CD4-positive, alpha-beta T cell treated with Interleukin-4 for 4 hours (primary cell): ENCODE measurements at places on chromosomes 3 and 15.

GRCh38 chr3:170622369-170623159 is 36.7 kb upstream of the SLC7A14 start:
- DNase-seq: no peak

GRCh38 chr3:89947337-89947954 is 840.0 kb downstream of the EPHA3 start:
- no peak for DNase-seq

GRCh38 chr3:167246252-167246651 is 133.8 kb downstream of the ZBBX start:
- DNase-seq: no peak

DNA sequence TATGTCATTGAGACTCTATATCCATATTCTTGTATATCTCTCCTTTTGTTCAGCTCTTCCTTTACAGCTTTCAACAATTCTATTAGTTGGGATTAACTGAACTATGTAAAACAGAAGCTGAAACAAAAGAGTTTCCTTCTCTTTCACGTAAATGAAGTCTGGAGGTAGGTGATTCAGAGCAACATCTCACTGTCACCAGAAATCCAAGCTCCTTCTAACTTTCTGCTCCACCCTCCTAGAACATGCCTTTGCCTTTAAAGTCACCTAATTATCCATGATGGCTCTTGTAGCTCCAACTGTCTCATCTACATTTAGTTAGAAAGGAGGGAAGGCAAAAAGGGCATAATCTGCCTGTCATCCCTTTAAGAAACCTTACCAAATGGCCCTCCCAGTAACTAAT is 458.2 kb upstream of the MDFIC2 start:
- no peak for DNase-seq

GRCh38 chr3:58004973-58005372 is 3.2 kb upstream of the FLNB start:
- DNase-seq: no peak

DNA sequence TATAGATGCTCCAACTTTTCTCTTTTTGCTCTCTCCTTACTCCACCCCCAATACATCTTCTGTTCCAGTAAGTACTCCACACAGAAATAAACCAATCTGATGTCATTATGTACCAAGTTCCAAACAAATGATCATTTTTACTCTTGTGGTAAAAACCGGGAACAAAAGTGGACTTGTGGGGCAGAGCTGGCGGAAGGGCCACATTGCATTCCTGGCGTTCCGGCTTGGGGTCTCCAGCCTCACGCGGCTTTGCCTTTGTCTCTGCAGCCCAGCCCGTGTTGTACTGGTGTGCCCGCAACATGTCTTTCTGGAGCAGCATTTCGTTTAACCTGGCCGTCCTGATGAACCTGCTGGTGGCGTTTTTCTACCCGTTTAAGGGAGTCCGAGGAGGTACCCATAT is 184.4 kb upstream of the BHLHE40 start:
- DNase-seq: no peak

- DNase-seq: no peak
Observed at GRCh38 chr3:155944081-155944480, 73.6 kb downstream of the GMPS start.

DNA sequence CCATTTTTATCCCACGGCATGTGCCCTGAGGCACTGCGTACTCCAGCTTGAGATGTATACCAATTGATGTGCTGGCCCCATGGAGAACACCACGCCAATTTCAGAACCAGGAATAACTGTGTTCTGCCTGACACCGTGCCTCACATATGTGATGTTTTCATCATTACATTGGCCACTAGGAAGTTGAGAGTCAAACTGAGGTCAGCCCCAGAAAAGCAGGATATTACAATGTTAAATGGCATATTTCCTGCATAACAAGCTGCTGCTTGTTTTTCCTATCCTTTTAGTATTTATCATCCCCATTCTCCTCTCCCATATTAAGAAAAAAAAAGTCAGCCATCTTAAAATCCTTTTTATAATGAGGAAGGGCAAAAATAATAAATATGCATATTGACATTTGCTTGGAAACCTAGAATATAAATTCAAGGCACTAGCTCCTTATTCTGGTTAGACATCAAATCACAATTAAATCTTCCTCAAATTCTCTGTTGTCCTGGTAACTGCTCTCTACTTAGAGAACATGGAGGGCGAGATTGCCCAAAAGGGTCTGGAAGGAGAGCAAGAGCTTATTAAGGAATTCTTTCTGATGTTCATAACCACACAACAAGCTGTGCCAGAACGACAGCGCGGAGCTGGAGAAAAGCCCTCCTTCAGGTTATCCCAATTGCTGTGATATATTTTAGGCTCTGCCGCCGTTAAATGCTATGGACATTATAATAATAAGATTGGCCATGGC is 112.6 kb downstream of the UACA start:
- DNase-seq: no peak

- no peak for DNase-seq
Observed at GRCh38 chr15:89052474-89052873, 35.8 kb upstream of the ABHD2 start.

DNA sequence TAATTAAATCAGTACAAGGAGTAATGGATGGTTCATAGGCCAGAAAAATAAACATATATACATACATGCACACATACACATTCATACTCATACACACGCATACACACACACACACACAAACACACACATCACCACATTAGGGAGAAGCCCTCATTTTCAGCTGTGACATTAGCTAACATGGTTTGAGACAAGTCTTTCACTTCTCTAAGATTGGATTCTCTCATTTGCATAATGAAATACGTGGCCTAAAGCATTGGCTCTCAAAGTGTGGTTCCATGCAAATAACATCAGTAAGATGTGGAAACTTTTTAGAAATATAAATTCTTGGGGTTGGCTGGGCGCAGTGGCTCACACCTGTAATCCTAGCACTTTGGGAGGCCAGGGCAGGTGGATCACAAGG is 452.6 kb downstream of the TAFA4 start:
- no peak for DNase-seq

GRCh38 chr3:180870008-180870699 is 42.3 kb upstream of the FXR1 start:
- no peak for DNase-seq

DNA sequence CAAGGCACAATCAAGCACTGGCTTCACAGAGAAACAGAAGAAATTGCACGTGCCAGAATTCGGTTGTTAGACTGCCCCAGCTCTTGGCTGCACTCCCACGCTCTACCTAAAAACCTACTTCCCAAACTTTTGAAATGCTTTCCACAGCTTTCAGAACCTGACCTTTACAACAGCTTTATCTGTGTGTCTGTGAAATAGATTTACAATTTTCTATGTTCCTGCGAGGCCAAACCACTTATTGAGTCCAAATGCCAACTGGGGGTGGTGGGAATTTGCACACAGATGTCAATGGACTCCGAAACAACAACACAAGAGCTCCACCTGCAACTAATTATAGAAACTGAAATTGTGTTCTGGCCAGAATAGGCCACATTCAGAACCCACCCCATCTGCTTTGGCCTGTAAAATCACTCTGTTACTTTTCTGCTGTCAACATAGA is 44.6 kb downstream of the ERC2 start:
- no peak for DNase-seq

DNA sequence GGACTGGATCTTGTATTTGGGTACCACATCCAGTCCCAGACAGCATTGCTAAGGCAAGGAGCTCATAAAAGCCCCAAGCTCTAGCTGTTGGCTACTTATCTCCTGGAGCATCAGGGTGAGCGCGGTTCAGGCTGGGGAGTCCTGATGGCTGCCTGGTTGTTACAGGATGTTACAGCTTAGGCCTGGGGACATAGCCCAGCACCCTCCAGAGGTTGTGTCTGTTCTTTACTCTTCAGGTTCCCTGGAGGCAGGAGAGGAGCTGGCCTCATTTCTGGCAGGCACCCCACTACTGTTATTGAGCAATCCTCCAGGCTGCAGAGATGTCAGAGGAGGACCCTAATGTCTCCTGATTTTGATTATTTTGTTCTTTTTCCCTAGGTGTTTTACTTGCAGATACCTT is 26.6 kb downstream of the APBA2 start:
- no peak for DNase-seq

GRCh38 chr3:173066044-173067004 is 74.7 kb downstream of the SPATA16 start:
- no peak for DNase-seq

GRCh38 chr3:194756791-194757325 is 71.2 kb downstream of the FAM43A start:
- DNase-seq: no peak

DNA sequence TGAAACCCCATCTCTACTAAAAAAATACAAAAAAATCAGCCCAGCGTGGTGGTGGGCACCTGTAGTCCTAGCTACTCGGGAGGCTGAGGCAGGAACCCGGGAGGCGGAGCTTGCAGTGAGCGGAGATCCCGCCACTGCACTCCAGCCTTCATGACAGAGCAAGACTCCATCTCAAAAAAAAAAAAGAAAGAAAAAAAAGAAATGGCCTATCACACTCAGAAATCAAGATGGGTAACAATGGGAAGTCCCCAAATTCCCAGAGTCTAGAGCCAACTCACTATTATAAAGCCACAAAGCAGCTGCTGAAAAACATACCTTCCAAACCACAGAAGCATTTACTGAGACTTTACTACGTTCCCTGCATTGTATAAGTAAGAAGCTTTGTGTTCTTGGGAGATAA is 7.5 kb downstream of the HDGFL3 start:
- peak; percentile 21 for DNase-seq

GRCh38 chr15:64693134-64693533 is 82.3 kb downstream of the RBPMS2 start:
- DNase-seq: no peak

DNA sequence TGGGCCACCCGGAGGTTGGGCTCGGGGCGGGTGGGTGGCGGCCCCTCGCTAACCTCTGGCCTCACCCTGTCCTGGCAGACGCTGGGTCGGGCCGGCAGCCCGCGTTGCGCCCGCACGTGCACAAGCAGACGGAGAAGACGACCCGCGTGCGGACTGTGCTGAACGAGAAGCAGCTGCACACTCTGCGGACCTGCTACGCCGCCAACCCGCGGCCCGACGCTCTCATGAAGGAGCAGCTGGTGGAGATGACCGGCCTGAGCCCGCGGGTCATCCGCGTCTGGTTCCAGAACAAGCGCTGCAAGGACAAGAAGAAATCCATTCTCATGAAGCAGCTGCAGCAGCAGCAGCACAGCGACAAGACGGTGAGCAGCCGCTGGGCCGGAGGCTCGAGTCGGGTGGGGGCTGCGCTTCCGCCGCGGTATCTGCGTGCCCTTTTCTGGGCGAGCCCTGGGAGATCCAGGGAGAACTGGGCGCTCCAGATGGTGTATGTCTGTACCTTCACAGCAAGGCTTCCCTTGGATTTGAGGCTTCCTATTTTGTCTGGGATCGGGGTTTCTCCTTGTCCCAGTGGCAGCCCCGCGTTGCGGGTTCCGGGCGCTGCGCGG is 3.7 kb downstream of the ISL2 start:
- no peak for DNase-seq

- no peak for DNase-seq
Observed at GRCh38 chr3:184765047-184765729, 46.8 kb upstream of the VPS8 start.

GRCh38 chr15:73051807-73052652 is at the start of gene NEO1:
TSS of gene NEO1 (plus strand) at chr15:73052463. CDS start at chr15:73052676, 213 bp downstream.
- DNase-seq: peak; percentile 85

GRCh38 chr3:40078590-40078989 is 230.9 kb upstream of the EIF1B start:
- no peak for DNase-seq
